H54 (cell line): ENCODE measurements at places on chromosomes 2 and 18.

DNA sequence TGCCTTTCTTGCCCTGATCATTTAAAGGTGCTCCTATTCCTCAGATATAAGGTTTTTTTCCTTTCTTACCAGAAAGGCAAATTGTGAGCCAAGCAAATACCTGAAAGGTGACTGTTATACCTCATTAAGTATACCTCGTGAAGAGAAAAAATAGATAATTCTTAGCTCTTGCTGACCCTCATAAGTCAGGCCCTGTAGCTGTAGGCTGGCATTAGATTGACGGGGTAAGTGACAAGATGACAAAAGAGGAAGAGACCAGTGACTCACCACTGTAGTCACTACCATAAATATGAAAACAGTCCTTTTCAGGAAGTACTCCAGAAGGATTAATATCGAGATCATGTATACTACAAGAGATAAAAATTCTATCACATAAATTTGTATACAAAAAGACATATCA lies 104.6 kb downstream of the PTPN4 start:
- no peak for DNase-seq

- DNase-seq = no peak
These were observed 55.0 kb downstream of the PMAIP1 start for GRCh38 chr18:59954755-59955156.

DNA sequence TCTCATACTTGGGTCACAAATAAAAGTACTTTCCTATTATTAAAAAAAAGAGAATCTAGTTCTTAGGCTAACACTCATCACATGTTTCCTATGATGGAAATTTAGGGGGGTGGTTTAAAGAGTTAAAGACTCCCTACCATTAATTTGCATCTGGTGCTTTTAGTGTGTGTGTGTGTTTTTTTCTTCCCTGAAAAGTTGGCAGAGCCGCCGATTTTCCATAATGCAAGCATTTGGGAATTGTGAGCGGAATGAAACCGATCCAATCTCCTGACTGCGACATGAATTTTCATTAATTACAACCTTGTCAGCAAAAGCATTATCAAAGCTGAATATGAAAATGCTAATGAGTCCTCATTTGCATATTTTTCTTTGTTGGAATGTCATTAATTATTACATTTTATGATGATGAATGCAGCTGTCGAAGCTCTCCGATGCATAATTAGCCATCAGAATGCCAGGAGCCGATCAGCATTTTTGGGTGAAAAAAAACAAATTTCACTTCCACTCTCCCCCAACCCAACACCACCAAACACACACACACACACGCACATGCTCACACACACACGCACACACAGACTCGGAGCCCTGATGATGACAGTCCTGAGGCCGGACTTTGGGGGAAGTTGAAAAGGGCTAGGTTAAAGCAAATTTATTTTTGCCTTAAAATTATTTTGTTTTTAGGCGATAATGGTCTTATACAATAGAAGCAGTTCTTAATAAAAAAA lies 165.4 kb downstream of the TCF4 start:
- DNase-seq = no peak

- DNase-seq = no peak
These were observed 449.6 kb downstream of the SPAG16 start for GRCh38 chr2:213733893-213734292.
